ENCODE measurements at places on chromosomes 5 and 9.

DNA sequence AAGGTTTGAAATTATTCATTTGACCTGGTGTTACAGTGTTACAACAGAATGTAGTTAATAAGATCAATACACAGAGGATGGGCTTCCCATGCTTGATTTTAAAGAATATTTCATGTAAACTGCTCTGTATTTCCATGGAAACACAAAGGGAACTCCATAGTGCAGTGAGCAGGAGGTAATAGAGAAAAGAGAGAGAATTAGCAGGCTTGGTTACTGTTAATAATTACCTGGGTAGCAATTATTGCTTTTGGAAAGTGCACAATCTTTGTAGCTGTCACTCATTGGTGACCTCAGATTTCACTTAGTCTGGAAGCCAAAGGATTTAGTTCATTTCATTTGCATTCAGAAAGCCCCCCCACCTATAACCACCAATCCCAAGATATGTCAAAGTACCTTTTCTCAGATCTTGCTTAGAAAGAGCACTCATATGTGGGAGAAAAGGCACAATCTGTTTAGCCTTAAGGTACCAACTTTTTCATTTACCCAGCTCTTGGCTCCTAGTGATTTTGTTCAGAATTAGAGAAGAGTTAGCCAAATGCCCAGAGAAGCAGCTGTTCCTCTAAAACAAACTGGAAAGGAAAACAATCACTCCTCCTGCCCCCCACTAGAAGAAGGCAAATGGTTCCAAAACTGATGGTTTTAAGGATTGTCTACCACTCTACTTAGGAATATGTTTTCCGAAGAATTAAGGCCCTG lies 234.5 kb upstream of the SLC24A2 start:
- DNase-seq = no peak

GRCh38 chr9:98886691-98887229 lies 56.9 kb upstream of the COL15A1 start:
- no peak for DNase-seq

DNA sequence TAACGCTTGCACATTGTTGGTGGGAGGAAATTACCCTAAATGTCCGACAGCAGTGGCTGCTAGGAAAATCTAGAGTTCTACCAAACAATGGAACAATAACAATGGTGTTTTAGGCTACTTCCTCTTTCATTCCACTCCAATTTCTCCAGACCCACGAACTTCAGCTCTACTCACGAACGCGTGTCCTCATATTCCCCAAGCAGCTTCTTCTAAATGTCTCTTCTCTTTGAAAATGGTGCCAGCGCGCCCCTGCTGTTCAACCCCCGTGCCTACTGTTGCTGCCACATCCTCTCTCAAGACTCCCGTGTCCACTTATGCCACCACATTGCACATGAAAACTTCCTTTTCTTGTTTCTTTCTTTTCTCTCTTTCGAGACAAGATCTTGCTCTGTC lies 25.6 kb downstream of the OR2V2 start:
- no peak for DNase-seq

- DNase-seq = no peak
Measured at GRCh38 chr5:111513131-111513520, 791 bp upstream of the STARD4 start.

DNA sequence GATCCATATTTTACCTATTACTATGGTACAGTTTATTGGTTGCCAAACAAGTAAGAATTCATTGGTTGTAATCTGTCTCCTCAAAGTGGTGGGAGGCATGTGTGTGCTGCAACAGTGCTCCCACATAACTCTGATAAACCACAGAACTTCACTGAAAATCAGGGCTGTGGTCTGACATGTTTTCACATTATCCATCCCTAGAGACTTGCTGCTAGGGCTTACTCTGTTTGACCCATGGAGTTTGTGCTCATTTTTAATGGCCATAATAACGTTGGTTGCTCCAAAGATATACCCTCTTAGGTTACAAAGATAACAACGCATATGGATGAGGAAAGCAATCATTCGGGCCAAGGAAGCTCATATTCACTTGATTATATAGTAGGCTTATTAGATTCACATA lies 37.0 kb downstream of the HACD4 start:
- DNase-seq = no peak

GRCh38 chr5:67063791-67064190 lies 132.8 kb downstream of the CD180 start:
- DNase-seq = no peak

DNA sequence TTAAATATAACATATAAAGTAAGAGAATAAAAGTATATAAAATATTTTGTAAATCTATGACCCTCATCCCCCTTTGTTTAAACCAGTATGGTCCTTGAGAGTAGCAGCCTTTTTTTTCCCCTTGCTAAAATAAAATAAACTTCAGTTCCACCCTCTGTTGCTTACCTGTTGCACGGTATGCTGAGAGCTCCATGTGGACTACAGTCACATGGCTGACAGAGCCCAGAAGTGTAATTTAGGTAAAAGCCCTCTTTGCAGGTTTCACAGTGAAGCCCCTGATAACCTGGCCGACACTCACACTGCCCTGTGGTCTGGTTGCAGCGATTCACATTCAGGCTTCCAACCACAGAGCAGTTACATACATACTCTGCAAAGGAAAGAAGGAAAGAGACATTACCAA lies 55.1 kb downstream of the MEGF9 start:
- DNase-seq = no peak

GRCh38 chr5:59051951-59052350 lies 469.1 kb downstream of the RAB3C start:
- DNase-seq = no peak

Data from GM04503 (cell line).